ENCODE measurements at places on chromosomes 12 and 14. TPM values are rescaled to one million over a fixed set of nuclear protein-coding genes. Genes with fewer than 3 reads are reported as not detected.

KLRK1 gene
- not detected for total RNA-seq

PCNX1 gene
- 68.8 TPM for total RNA-seq

CACNA2D4 gene
- total RNA-seq = 0.28 TPM

KCNC2 gene
- total RNA-seq = not detected

DLGAP5 gene
- total RNA-seq = 12.8 TPM

RPGRIP1 gene
- total RNA-seq = 1.5 TPM

USP44 gene
- total RNA-seq = 10.4 TPM

KIF26A gene
- 96.9 TPM for total RNA-seq

RNFT2 gene
- 20.0 TPM for total RNA-seq

HOXC4 gene
- not detected for total RNA-seq

ZNF891 gene
- 2.0 TPM for total RNA-seq

GRCh38 chr14:64885559-64885958 is 5.9 kb upstream of the SPTB start:
- DNase-seq = no peak

- DNase-seq = no peak
These were observed 148.0 kb upstream of the NUDT4 start for GRCh38 chr12:93229494-93230325.

DNA sequence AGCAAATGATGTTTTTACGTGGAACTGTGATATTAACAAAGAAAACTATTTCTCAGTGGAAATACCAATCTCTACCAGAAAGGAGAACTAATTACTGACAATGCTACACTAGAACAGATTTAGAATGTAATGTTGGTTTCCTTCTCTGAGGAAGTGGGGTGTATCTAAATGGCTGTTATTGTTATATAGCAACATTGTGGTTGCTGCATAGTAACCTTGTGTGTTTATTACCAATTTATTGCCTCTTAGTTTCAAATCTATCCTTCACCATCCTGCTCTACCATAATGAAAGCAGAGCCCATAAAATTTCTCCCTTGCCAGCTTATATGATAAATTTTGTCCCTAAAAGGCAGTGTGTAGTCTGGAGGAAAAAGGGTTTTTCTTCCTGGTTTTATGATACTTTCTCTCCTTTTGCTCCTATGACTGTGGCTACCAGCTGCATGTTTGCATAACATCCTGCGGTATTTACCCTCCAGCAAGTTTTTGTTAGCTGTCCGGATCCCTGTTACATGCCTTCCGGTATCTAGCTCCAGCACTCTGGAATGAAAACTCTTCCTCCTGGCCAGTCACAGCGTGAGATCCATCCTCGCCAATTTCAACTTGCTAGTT is 5.7 kb upstream of the KLRK1 start:
- DNase-seq = no peak

GRCh38 chr12:109222062-109222461 is 87.0 kb downstream of the FOXN4 start:
- no peak for DNase-seq

- DNase-seq = no peak
These were observed 4.1 kb downstream of the TSHR start for GRCh38 chr14:80959496-80959895.

DNA sequence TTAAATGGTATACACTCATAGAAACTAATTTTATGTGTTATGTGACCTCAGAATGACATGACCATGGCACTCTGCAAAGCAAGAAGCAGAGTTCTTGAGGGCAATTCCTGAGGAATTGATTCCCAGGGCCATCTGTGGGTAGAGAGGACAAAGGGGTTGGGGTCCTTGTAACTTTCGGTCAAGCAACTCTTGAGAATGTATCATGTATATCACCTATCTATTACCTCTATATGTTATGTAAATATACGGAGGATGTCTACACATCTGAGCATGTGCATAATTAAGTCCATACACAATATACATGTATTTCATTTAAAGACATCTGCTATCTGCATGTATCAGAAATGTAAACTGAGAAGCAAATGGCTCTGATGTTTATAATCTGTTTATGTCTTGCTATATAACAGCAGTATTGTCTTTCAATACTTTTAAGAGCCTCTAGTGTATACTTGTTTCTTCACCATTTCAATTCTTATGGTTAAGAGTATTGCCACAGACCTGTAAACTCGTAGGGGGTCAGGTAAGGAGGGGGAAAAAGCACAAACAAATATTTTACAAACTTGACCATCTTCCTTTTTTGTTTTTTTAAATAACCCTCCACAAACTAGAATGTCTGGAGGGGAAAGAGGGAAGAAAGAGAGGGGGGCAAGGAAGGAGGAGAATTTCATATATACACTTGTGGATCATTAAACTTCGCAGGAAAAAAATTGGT is 4.5 kb downstream of the FOXA1 start:
- DNase-seq = no peak

GRCh38 chr14:96160913-96161310 is 43.7 kb upstream of the BDKRB2 start:
- DNase-seq = no peak

GRCh38 chr14:27995691-27996090 is 770.9 kb upstream of the FOXG1 start:
- DNase-seq = no peak

DNA sequence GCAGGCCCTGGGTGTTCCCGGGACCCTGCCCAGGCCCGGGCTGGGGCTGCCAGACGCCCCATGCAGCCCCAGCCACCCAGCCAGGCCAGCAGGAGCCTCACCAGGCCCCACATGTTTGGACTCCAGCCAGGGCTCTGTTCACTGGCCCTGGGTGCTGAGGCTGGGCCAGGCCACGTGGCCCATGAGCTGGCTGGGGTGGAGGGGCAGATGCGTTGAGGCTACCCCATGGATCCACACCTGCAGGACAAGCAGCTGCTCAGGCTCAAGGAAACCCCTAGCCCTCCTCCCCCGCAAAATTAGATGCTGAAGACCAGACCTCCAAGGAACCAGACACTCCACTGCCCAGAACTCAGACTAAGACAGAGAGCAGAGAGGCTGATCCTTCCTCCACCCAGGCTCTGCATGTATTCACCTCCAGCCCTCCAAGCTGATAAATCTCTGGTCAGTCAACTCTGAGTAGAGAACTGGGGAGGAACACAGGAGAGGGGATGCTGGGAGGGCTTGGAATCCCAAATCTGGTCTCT is 1.6 kb downstream of the CDH24 start:
- no peak for DNase-seq

DNA sequence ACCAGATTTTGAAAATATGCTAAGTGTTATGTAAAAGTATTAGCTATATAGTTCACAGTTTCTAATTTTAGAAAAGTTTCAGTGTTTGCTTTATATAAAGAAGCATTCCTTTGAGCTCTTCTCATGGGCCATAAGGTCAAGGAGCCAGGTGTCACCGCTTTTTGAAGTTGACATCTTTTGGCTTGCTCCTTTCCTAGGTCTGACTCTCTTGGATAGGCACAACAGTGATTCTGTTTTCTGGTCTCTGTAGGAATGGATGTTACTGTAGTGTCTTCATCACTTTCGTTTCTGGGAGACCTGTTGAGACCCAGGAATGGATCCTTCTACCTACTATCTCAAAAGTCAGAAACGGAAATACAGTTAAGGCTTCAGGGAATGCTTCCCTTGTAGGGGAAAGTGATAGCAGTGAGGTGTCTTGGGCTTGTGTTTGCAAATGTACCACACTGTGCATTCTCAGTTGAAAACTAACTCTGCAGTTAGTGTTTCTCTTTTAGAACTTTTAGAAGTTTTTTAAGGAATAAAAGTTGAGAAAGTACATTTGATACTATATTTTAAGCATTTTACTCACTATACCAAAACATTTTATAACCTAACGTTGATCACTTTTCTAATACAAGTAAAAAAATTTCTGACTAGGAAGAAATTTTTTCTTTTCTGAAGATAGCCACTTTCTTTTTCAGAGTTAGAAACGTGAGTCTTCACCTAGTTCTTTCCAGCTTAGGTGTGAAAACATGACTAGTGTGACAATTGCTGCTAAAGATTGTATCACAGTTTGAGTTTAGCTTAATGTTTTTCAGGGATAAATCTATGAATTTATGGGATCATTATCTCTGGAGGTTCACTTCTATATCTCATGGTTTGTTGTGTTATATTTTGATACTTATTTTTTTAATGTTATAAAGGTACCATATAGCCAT is 20.8 kb downstream of the VRK1 start:
- DNase-seq = no peak

- DNase-seq = no peak
These were observed 30.3 kb upstream of the KLRF1 start for GRCh38 chr12:9796971-9797370.

DNA sequence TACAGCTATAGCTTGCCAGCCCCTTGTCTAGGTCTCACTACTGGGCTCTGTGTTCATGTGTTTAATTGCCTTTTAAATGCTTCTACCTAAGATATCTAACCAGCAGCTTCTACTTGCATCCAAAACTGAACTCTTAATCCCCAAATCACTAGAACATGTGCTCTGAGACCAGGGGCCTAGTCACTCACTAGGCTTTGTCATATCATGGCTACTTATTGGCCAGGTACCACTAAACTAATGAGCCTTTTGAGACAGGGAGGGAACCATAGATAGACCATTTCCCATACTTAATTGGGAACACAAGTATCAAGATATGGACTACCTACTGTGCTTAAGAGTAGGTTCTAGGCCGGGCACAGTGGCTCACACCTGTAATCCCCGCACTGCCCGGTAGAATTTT is 6.5 kb downstream of the HSP90B1 start:
- DNase-seq = no peak

- no peak for DNase-seq
These were observed 20.6 kb upstream of the RIN3 start for GRCh38 chr14:92493024-92493423.

GRCh38 chr12:3061059-3061458 is 16.1 kb upstream of the TSPAN9 start:
- DNase-seq = no peak

GRCh38 chr12:107955966-107956643 is 173.0 kb upstream of the WSCD2 start:
- DNase-seq = peak; percentile 7
